ENCODE measurements at places on chromosomes 4 and X. TPM values are rescaled to one million over a fixed set of nuclear protein-coding genes. Genes with fewer than 3 reads are reported as not detected.

Gene GTPBP6
- 33.5 TPM for total RNA-seq

Gene RBMXL3
- not detected for total RNA-seq

Gene IL3RA
- not detected for total RNA-seq

Gene BEX2
- total RNA-seq: 32.5 TPM

Gene FREM3
- total RNA-seq: not detected

Gene SPP1
- total RNA-seq: 2.3 TPM

Gene CLDN22
- total RNA-seq: not detected

Gene LRP2BP
- total RNA-seq: 0.85 TPM

Gene ADRA2C
- total RNA-seq: not detected

Gene FGF13
- total RNA-seq: 3.0 TPM

Gene VSIG4
- not detected for total RNA-seq

Gene MEPE
- total RNA-seq: not detected

Gene DCAF8L2
- not detected for total RNA-seq

Gene AREG
- 225 TPM for total RNA-seq

Gene CXorf51B
- total RNA-seq: not detected

Gene MAGEA10
- total RNA-seq: not detected

Gene HELT
- not detected for total RNA-seq

Gene ATP10D
- total RNA-seq: 37.1 TPM

Gene ADH1B
- not detected for total RNA-seq

Gene CYBB
- total RNA-seq: under 0.01 TPM

Gene AR
- total RNA-seq: not detected

Gene UGT2B11
- total RNA-seq: not detected

Gene CXCL13
- not detected for total RNA-seq

Gene CXCL3
- total RNA-seq: 4.1 TPM

Gene CCNA2
- 1.9 TPM for total RNA-seq

Gene MSX1
- not detected for total RNA-seq

Gene DTHD1
- total RNA-seq: 0.85 TPM

Gene TTC29
- not detected for total RNA-seq

Gene BTK
- not detected for total RNA-seq

Gene NPY1R
- 0.96 TPM for total RNA-seq

Gene CCDC120
- total RNA-seq: 1.2 TPM

Gene FAM47E
- not detected for total RNA-seq

Gene ZCCHC12
- not detected for total RNA-seq

Gene CSN1S1
- not detected for total RNA-seq

Gene PAGE1
- not detected for total RNA-seq

Gene AIFM1
- 11.3 TPM for total RNA-seq

Gene SMR3B
- total RNA-seq: not detected

All from tracheal epithelial cell (primary cell).